ENCODE measurements at places on chromosomes 2 and 18. TPM values are rescaled to one million over a fixed set of nuclear protein-coding genes. Genes with fewer than 3 reads are reported as not detected.

DNA sequence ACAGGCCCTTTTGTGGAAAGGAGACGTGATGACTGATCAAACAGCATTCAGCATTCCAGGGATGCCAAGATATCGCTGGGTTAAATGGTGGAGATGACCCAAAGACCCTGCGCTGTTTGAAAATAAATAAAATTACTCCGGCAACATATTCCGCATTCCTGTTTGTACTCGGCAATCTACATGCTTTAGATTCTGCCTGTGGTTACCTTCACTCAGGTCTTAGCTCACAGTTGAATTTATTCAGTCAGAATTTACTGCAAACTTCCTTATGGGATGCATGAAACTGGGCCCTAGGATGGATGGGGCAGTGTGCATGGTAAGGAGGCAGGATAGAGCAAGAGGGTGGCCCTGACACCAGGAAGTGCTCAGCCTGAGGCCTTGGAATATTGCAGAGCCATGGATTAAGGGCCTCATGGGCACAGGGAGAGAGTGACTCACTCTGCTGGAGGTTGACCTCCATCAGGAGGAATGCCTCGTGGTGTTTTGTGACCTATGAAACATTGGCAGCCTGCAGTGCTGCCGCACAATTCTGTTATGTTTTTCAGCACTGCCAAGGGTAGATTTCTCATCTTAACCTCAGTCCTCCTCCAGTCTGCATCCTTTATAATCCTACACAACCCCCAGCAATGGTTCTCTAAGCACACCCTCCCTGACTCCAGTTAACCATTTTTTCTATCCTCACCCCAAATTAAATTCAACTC is 321.4 kb downstream of the IRS1 start:
- peak; percentile 19 for DNase-seq

GRCh38 chr2:128228894-128229293 is 89.8 kb downstream of the HS6ST1 start:
- DNase-seq: no peak

DNA sequence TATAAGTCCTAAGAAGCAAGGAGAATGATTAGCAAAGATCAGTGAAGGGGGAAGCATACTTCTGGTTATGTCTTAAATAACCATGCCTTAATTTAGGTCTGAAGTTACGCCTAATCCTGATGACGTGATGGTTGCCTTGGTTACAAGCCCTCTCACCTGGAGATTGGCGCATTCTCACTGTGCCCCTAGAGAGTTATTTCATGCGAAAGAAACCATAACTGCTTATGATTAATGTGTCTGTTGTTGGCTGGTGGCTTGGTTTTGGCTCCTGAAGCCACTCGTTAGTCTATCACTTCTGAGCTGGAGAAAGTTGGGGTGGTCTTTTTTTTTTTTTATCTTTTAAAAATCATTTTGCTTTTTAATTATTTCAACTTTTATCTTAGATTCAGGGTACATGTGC is 47.0 kb downstream of the TNFRSF11A start:
- DNase-seq: no peak

GRCh38 chr18:58190842-58191530 is 147.0 kb downstream of the NEDD4L start:
- DNase-seq: no peak

DNA sequence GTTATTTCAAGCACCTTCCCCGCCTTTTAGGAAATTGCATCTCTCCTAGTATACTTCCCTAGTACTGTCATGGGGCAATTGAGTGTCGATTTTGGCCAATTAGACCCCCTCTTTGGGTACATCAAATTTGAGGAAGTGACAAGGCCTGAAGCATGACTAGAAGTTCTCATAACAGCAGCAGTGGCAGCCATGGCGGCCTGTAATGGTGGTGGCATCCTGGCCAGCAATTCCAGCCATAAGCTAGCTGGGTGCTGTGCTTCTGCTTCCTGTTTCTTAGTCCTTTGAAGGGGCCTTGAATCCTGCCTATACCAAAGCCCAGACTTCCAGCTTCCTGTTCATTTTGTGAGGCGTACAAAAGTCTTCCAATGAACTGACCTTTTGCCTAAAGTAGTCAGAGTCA is 523.1 kb downstream of the PLCL1 start:
- DNase-seq: no peak

SLC23A3 gene
- total RNA-seq: 1.4 TPM

GRCh38 chr18:66410692-66411091 is 193.2 kb downstream of the CDH19 start:
- DNase-seq: no peak

DNA sequence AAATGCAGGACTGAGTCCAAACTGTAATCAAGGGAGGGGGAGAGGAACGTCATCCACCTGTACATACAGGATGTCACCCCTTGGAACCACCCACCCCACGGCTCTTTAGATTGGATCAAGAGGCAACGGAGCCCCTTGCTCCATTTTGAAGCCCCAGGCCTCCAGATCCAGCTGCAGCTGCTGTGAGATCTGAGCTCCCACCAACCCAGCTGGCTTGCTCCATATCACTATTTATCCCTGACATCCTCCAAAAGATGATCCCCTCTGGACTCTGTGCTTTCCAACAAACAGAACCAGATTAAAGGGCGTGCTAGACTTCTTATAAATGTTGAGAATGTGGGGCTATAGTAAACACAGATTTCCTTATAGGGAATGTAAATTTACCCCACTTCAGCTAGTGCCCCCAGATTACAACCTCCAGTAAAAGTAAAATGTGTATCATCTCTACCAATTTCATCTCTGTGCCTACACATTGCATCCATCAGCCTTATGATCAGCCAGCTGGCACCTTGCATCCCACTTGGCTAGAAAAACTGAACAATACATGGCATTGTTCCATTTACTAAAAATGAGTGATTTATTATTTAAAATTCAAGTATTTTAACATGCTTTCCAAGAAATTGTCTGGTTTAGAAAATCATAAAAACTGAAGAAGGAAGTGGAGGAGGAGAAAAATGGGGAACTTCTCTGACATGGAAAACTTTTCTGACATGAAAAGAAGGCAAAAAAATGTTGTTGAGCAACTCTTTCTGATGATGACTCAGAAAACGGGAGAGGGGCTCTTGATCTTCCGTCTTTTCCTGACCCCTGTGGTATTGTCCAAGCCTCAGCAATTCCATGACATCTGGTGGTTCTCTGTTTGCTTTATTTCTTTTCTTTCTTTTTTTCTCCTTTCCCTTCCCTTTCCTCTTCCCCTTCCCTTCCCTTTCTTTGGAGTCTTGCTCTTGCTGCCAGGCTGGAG is 262.6 kb upstream of the THUMPD2 start:
- no peak for DNase-seq

GRCh38 chr2:121969166-121969565 is 213.7 kb downstream of the TSN start:
- no peak for DNase-seq

GRCh38 chr2:127084611-127085316 is 22.2 kb downstream of the BIN1 start:
- DNase-seq: no peak

SRD5A2 gene
- not detected for total RNA-seq

DNA sequence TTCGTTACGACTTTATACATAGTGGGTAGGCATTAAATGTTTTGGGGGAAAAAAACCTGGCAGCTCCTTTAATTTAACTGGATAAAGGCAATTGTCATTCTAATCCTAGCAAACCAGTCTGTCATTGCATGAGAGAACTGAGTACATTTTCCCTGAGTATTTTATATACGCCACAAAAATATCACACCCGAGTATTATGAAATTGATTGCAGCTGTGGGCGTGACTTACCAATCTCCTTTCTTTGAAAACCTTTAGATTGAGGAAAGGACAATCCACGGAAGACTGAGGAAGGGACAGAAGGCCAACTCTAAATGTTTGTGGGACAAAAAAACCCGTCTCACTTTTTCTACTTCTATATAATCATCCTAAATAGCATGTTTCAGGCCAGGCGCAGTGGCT is 9.0 kb downstream of the TM4SF20 start:
- no peak for DNase-seq

GRCh38 chr2:66675591-66675990 is 240.7 kb downstream of the MEIS1 start:
- no peak for DNase-seq

DNA sequence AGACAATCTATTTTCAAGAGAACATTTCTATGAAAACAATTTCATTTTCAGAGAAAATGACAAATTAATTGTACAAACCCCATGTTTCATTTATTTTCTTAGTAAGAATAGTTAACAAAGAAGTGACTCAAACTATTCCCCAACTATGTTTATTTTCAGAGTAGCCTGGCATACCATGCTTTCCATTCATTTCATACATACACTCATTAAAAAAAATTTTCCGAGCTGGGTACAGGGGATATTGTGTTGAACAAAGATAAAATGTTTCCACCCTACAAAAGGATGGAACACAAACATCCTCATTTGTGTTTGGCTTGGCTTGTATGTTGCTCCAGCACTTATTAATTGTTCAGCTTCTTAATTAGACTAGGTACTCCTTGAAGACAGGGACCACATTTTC is 331.4 kb downstream of the EXOC6B start:
- DNase-seq: no peak

C2orf66 gene
- total RNA-seq: 0.43 TPM

All from neural progenitor cell (in vitro differentiated cells).